ENCODE measurements at places on chromosomes 2 and 18.

DNA sequence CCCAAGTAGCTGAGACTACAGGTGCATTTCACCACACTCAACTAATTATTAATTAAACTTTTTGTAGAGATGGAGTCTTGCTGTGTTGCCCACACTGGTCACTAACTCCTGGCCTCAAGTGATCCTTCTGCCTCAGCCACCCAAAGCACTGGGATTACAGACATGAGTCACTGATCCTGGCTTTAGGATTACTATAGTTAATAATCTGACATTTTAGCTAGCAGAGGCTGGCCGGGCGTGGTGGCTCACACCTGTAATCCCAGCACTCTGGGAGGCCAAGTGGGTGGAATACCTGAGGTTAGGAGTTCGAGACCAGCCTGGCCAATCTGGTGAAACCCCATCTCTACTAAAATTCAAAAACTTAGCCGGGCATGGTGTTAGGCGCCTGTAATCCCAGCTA, 39.5 kb downstream of the USP34 start:
- DNase-seq, result no peak

DNA sequence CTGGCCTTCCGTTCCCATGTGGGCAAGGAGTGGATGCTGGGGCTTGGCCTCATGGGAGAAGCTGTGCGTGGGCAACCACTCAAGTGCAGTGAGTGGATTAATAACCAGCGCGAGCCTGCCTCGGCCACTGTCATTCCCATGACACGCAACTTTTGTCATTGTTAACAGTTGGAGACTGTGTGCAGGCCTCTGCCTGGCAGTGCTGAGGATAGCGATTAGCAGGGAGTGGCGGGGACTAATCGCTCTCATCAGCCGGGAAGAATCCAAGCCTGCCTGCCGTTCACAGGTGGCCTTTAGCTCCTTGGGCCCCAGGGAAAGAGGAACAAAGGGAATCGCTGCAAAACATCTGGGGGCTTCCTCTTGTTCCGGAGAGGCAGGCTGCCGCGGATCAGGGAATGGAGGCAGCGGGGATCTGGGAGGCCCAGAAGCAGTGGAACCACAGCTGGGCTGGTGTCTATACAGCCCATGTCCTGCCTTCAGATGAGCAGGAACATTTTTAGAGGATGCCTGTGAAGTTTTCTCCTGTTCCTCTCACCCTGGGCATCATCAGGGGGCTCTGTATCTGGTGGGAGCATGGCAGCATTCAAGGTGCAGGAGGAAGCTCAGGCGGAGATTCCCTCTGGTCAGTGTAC, 53.8 kb downstream of the CTIF start:
- DNase-seq, result no peak

DNA sequence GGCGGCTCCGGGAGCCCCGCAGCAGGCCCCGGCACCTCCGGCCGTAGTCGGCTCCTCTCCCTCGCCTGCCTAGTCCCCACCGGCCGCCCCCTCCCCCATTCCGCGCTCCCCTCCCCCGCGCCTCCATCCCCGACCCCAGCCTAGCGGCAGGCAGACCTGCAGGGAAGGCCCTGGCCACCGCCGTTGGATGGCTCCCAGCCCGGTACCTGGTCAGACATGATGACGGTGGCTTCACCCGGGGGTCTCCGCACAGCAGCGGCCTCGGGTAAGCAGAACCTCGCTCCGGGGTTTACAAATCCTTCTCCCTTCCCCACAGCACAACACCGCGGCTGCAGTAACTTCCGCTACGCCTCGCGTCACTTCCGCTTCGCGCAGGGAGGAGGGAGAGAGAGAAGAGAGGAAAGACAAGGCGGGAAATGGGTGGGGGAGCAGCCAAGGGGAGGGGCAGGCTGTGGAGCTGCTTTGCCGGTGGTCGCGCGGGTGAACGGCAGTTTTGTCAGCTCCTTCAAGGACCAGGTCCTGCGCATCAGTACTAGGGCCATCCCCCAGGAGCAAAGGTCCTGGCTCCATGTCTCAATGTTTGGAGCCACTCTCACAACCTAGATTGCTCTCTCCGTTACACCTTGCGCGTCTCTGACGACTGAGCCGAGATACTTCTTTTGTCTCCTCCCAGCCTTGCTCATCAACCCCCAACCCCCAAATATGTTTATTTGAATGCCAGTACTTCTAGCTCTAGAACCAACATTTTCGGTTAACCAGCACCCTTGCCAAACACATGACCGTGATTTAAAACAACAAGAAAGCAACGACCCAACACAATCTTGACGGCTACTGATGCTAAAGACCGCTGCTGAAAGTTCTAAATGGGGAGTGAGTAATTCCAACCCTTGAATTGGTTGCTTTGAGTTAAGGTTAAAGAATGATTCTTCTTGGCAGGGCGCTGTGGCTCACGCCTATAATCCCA, at the start of gene SUMO1:
TSS of gene SUMO1 (minus strand) at position 364 of the 964 bp plus-strand sequence. CDS start at position 218, 146 bp downstream.
- DNase-seq, result peak; percentile 87

DNA sequence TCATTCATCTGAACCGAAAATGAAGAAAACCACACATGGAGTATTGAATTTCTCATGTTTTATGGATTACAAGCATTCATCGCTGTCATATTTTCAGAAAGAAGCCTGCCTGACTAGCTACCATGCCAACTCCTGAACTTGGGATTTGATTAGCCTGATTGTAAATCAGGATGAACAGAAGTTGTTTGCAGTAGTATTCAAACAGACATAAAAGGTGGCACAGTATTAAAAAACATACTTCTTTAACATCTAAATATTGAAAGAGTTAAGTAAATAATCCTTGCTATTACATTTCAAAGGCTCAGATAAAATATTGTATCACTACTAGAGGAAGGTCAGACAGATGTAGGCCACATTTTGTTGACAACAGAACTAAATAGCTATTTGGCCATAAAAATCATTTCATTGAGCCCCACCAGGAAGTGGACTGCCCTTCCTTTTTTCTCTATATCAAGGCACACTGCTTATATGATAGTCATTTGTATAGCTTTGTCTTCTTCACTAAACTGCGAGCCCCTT, 21.6 kb downstream of the SLC38A11 start:
- no peak for DNase-seq

DNA sequence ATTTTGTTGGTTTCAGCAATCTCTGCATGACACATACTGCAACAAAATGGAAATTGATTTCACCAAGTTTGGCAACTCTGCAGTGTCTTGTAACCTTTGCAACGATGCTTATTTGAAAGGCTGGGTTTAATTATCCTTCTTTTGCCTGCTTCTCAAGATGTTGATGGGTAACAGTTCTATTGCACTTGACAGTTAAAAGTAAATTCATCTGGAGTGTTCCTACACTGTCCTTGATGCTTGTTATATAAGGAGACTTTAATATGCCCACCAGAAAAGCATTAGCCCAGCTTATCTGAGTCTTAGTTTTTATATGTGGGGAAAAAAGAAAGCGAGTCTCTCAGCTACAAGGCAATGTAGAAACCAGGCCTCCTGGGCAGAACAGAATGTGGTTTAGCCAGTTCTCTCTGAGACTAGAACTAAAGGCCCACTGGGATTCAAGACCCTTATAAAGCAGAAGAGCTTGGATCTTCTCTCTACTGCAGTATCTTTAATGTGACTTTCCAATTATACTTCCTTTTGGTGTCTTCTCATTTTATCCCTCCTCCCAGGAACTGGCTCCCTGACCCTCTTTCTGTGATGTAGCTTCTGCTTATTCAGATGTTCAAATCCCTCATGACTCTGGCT, 106.8 kb upstream of the LYPD6 start:
- DNase-seq, result no peak

- no peak for DNase-seq
These were observed 218.4 kb upstream of the DTNA start for GRCh38 chr18:34491719-34492118.

DNA sequence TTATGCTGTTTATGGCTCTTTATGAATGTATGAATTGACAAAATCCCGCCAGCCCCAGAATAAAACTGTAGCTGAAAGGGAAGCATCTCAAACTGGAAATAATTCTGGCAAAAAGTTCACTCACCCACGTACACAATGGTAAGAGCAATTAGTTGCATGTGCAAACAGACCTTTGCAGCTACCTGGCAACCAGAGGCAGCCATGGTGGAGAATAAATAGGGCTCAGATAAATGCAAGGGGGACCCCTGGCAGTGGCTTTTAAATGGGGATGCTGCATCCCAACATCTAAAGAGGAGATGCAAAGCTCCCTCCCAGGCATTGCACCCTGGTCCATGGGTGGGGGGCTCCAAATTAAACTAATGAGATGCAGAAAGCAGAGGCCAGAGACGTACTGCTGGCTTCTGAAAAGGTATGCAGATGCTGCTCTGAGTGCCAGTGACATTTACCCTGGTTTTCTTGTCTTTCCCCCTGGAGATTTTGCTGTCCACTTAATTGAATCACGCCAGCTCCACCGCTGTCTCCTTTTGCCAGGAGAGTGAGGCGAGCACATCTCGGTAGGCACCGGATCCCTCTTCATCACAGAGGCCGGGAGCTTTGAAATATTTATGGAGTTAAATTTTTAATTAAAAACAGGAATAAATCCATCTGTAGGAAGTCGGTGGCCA, 126.6 kb upstream of the NRP2 start:
- DNase-seq, result no peak

DNA sequence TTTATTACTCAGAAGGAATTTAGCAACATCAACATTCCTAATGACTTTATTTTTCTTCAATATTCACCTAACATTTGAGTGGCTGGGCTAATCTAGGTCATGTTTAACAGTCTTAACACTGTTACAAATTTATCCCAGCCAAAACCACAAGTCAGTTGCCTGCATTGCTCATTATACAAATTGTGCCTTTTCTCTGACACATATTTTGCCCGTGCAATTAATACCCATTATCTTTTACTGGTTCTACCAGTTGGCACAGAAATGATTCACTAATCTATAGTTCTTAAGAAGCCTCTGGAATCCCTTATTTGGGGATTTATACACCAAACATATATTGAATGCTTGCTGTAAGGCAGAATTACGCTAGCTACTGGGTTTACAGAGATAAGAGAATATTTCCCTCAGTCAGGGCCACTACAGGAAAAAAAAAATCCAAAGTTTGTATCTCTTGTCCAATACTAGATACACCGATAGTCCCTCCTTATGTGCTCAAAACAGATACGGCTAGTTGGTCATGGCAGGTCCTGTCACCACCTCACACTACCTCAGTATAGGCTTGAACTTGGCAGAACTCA, 46.3 kb downstream of the ZCCHC2 start:
- DNase-seq, result no peak

GRCh38 chr2:84946204-84947009, 24.6 kb upstream of the KCMF1 start:
- DNase-seq, result no peak

GRCh38 chr2:234348081-234348480, 148.8 kb downstream of the ARL4C start:
- no peak for DNase-seq

DNA sequence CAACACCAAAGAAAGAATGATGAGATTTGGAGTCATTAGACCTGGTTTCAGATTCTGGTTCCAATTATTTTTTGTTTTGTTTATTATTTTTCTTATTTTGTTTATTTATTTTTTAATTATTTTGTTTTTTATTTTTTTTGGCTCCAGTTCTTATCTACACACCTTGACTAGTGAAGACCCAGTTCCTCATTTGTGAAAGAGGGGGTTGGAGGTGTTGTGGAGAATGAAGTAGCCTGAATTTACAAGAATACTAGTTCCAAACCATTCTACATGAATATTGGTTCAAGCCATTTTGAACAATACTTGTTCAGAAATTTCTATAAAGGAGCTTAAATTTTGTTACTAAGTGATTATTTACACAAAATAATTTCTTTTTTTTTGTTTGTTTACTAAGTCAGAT, 6.9 kb upstream of the KCNJ13 start:
- DNase-seq, result no peak

- no peak for DNase-seq
These were observed 1424.9 kb upstream of the NXPH2 start for GRCh38 chr2:140205093-140205492.

GRCh38 chr2:181891258-181891965, at the start of gene ITPRID2:
ITPRID2 (plus strand) TSS chr2:181891730; CDS start chr2:181892067, 337 bp downstream.
- peak; percentile 80 for DNase-seq

DNA sequence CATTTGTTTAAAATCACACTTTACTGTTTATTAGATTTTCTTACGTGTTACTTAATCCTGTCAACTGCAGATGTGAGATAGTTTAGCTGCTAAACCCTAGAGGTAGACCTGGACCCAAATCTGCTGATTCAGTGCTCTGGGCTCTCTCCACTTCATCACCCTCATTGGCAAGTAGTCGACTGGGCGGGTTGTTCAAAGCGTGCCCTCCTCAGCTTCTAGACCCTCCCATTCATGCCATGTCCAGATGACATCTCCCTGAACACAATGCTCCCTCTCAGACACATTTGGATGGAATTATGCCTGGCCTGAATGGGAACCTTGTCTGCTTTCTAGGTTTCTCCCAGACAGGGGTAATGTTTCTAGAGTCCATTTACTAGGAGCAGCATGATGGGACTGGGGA, 43.7 kb downstream of the RPIA start:
- no peak for DNase-seq

DNA sequence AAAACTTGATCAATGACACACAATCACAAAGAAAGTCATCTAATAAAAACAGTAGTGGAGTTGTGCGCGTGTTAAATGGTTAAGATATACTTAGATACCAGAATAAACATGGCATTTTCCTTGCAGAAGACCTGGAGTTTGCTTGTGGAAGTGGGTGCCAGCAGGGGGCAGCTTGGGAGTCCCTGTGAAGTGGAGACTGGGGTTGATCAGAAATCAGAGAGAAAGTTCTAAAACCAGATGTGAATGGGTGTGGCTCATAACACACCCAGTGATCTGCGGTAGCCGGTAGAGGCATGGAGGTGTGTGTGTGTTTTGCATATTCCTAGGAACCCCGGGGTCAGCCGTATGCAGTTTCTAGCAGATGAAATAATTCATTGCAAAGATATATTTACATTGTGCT, 300.1 kb upstream of the TRIB2 start:
- DNase-seq, result no peak

DNA sequence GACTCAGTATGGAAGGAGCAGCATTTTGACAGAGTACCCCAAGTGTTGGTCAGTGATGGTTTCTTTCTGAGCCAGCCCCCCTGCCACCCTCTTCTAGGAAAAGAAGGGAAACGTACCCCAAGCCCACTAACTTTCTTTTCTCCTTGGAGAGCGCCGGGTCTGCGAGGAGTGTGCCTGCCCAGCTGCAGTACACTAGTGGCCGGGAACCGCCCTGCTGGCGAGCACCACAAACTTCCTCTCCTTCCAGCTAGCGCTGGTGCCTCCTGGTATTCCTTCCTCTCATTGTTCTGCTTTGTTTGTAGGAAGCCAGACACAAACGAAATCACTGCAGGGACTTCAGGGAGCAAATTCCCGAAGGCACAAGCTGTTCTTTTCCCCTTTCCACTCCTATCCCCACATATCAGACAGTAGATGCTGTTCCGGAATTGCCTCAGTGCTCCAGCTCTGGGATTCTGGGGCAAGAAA, 1.8 kb downstream of the CCDC85A start:
- DNase-seq, result no peak

DNA sequence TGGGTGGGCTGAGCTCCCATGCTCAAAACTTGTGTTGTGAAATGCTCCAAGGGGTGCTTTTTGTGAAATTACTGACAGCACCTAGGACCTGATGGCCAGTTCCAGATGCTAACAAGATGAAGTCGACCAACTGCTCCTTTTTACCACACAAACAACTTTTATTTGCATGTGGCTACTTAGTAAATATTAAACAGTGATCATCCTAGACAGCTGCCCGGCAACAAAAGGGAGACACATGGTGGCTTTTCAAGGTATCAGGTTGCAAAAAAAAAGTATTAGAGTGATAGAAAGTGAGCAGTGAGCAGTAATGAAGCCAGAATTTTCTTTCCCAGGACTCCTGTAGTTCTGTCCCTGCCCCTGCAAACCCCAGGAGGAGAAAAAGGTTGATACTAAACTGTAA, 118.5 kb downstream of the RPIA start:
- no peak for DNase-seq

GRCh38 chr2:317501-318424, 29.9 kb upstream of the ALKAL2 start:
- DNase-seq, result no peak

- no peak for DNase-seq
These were observed 12.2 kb downstream of the PKDCC start for GRCh38 chr2:42060028-42060427.

Data from NCI-H524 (cell line).